ENCODE measurements at places on chromosomes 12 and 14.

GRCh38 chr12:11007608-11008007, 9.5 kb upstream of the TAS2R20 start:
- DNase-seq: no peak

GRCh38 chr14:99549684-99550083, 54.3 kb downstream of the CCDC85C start:
- DNase-seq: no peak

DNA sequence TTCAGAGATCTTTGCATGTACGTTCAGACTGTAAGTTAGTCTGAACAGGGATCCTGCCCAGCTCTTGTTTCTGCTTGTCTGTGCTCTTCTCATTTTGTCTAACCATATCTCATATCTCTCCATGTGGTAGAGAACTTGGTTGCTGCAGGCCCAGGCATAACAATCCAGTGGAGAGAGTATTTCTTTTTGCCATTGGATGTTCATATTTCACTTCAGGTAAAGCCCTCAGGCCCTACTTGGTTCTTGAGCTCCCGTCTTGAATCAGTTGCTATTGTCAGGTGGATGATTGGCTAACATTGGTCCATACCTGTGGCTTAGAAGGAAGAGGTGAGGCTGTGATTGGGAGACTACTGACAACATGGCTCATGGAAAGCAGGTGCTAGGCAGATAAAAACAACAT, 357.7 kb upstream of the FLRT2 start:
- no peak for DNase-seq

GRCh38 chr12:113413488-113413939, 8.7 kb upstream of the SDSL start:
- DNase-seq: no peak

DNA sequence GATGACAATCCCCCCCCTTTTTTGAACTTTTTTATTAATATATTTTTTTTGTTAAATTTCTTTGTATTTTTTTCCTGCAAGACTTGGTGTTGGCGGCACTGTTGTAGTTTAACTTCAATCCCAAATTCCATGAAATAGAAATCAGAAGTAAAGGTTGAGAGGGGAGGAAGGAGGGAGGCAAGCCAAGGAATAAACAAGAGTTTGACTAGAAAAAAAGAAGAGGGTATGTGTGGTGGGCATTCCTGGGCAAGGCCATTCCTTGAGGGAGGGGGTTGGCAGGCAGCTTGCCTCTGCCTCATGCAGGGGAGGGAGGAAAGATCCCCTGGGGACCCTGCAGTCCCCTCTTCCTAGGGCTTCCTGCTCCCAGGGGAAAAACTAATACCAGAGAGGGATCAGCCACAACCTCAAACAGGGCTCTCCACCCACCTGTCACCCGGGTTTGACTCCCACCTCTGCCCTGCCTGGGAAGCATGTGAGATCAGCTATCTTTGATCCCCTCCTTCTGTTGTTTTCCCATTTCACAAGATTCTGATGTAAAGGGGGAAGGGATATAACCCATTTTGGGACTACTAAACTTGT, 519 bp upstream of the AP1G2 start:
- DNase-seq: no peak

DNA sequence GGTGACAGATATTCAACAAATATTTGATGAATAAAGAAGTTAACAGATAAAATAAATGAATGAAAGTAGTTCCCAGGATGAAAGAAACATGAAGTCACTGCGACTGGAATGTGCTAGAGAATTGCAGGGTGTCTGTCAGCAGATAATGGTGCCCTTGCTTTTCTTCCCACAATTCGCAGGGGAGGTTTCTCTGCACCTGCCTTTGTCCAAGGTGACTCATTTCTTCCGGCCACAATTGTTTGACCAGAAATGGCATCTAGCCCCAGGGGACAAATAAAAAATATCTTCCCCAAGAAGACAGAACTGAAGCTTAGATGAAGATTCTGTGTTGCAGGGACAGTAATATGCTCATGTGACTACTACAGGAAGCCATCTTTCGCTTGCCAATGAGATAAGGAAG, 316.1 kb upstream of the TBX3 start:
- peak; percentile 18 for DNase-seq

- peak; percentile 94 for DNase-seq
Observed at GRCh38 chr12:18690653-18691052, 47.2 kb downstream of the PLCZ1 start.

GRCh38 chr14:56102941-56103340, 15.3 kb upstream of the PELI2 start:
- no peak for DNase-seq

- no peak for DNase-seq
Observed at GRCh38 chr14:100065942-100066574, 836 bp downstream of the EVL start.

DNA sequence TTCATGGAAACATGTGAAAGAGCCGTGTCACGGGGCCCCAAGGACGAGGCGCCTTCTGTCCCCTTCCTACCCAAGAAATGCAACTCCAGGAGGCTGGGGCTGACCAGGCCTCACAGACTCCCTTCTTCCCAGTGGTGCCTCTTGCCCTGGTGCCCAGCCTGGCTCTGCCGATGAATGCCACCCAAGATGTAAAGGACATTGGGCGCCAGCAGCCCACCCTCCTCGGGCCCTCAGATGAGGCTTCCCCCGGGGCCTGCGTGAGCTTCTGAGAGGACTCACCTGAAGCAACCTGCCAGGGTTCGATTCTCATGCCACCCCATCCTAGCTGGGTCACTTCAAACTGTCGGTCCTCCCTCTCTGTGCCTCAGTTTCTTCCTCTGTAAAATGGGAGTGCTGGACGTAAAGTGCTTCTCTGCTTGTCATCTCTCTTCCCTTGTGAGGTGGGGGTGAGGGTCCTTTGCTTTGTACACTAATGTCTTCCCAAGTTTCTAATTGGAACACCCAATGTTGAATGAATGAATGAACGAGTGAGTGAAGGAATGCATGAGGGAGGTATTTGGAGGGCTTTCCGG, 10.8 kb downstream of the FAM222A start:
- DNase-seq: no peak

DNA sequence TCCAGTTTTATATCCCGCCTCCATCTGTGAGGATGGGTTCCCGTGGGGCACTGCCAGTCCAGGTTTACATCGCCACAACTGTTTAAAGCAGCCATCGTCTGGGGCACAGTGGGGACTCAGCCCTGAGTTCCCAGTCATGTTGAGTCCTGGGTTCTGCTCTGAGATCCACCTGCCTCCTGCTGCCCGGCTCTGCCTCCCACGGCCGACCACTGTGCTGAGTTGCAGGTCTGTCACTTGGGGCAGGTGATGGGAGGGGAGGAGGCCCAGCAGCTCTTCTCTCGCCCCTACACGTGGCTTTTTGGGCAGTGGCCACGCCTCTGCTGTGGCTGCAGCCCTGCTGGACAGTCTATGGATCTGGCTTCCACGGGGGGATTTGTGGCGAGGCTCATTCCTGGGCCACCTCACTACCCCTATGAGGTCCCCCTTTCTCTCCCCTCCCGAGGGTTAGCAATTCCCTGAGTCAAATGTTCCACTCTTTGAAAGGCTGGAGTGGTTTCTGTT, 143.0 kb downstream of the ADGRD1 start:
- DNase-seq: no peak

DNA sequence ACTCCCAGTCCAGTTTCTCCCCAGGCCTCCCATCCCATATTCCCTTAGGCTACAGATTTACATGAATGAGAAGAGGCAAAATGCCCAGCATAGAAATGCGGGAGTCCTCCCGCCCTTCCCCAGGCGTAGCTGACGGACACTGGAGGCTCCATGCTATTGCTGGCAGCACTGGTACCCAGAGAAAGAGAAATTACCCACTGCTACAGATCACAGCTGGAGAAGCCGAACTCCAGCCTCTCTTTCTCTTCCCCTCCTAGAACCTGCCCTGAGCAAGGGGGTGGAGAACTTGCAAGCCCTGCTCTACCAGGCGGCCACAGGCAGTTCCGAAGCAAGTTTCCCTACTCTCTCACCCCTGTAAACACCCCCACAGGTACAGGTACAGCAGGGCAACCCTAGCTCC, 3.6 kb downstream of the LTBR start:
- DNase-seq: no peak

GRCh38 chr14:85248881-85249635, 280.9 kb upstream of the FLRT2 start:
- no peak for DNase-seq

DNA sequence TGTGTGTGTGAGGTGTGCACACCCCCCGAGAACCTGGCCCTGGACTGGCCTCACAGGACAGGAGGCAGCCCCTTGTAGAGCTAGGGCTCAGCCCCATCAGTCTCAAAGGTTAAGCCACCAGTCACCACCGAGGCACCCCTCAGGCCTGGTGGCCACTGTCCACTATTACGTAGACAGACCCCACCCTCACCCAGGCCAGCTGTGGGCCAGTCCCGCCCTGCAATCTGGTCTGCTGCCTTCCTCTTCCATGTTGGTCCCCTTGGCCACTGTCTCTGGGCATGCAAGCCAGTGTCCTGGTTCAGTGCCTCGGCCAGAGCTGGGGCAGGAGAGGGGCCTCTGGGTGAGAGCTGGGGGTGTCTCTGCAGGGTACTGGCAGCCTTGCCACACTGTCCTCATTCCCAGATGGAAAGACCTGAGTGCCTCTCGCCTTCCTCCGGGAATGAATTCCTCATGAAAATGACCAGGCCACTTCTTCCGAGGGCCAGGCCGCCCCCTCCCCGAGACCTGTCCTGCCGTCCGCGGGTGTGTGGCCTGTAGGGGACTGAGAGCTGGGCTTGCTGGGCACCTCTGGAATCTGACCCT, 897 bp upstream of the TEX22 start:
- DNase-seq: no peak

DNA sequence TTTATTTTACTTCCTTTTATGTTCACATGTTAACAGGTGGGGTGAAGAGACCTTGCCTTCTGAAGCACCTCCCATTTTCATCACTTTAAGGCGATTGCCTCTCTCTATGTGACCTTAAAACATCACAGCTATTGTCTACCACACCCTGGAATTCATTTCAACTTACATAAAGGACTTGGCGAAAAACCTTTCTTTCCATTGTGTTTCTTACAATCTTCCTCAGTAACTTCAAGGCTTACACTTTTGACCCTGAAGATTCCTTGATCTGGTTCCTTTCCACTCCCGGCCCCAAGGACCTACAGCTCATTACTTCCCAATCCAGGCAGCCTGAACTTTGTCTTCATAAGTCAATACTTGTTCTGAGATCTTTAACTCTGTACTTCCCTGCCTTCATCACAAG, 443.3 kb downstream of the ADAMTS20 start:
- no peak for DNase-seq

DNA sequence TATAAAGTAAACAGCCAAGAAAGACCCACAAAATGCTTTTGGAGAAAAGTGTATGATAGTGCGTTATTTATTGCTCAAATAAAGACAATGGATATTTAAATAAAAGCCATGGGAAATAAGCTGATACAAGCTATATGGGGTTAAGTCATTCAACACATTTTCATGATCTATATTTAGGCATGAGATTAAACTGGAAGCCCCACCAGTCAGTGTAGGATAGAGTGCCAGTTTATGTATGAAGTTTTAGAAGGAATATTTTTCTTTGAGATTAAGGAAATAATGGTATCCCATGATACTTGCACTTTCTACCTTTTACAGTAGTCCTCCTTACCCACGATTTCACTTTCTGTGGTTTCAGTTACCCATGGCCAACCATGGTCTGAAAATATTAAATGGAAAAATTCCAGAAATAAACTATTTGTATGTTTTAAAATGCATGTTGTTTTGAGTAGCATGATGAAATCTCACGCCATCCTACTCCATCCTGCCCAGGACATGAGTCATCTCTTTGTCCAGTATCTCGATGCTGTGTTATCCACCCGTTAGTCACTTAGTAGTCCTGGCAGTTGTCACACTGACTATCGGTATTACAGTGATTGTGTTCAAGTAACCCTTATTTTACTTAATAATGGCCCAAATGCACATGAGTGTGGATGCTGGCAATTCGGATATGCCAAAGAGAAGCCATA, 22.3 kb downstream of the SYT1 start:
- DNase-seq: peak; percentile 85

GRCh38 chr14:76432827-76433752, 57.2 kb downstream of the ESRRB start:
- DNase-seq: no peak

DNA sequence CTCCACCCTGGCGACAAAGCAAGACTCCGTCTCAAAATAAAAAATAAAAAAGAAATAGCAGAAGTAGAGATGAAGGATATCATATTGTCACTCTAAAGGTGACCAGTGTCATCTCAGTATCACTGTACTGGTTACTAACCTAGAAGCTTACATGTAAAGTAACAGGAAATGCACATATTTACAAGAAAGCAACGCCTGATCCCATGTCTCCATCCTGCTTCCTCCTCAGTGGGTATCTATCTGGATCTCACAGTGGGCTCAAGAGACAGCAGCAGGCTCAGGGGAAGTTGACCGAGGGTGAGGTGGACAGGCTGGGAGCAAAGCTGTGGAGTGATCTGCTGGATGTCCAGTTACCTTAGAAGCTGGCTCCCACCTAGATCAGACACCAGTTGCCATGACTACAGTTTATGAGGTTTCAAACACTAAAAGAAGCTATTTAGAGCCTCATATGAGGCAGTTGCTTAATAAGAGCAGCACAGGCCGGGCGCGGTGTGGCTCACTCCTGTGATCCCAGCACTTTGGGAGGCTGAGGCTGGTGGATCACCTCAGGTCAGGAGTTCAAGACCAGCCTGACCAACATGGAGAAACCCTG, 10.5 kb downstream of the MTRFR start:
- no peak for DNase-seq

- DNase-seq: no peak
Observed at GRCh38 chr12:128914908-128915563, 61.8 kb downstream of the GLT1D1 start.

GRCh38 chr12:76679778-76680177, 84.1 kb upstream of the ZDHHC17 start:
- no peak for DNase-seq

- DNase-seq: no peak
Observed at GRCh38 chr12:85979641-85980040, 105.5 kb downstream of the NTS start.

- no peak for DNase-seq
Observed at GRCh38 chr14:69044965-69045555, 66.0 kb upstream of the ACTN1 start.

DNA sequence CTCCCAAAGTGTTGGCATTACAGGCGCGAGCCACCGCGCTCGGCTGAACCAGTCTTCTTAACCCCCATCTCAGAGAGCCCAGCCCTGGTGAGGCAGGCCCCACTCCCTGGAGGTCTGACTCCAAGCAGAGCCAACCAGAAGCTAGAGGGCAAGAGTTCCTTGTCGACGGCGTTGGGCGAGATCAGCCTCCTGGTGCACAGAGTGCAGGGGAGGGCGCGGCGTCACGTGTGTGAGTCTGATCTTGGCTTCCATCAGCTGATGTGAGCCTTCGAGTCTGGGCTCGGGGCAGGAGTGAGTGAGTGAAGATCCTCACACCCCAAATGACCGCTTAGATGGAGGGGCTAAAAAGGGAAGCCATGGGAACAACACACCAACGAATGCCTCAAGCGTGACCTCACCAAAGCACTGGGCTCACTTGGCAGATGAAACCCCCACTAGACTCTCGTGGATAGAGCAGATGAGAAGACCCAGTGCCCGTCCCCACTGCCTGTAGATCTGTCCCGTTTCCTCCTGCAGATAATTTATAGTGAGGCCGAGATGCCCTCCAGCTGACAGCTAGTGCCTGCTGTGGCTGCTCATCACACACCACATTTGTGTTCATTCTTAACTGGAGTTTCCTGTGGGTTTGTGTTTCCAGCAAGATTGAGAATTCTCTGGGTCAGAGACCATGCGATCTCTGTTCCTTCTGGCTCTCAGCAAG, 28.6 kb upstream of the ADGRD1 start:
- no peak for DNase-seq

Measured in non-pigmented ciliary epithelial cell (primary cell).